ENCODE measurements at places on chromosomes 12 and 14.
A peak's percentile ranks its signal among the peaks of the same experiment; 100 is the strongest.

DNA sequence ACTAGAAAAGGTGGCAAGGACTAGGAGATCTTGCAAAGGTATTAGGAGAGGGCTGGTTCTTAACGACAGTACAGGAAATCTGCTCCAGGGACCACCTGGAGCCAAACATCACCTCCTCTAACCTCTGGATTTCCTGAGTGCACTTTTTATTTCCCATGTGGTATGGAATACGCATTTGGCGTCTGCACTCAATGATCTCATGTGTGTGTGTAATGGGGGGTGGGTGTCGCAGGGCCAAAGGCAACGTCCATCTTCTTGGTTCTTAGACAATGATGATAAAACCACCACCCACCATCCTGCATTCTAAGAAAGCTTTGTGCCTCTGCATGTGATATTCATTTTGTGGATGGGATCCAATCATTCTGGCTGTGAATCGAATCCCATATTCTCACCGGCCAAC, 68.8 kb downstream of the CLMN start:
- no peak for DNase-seq

GRCh38 chr12:71155225-71155624, 2.6 kb downstream of the TSPAN8 start:
- DNase-seq: no peak

DNA sequence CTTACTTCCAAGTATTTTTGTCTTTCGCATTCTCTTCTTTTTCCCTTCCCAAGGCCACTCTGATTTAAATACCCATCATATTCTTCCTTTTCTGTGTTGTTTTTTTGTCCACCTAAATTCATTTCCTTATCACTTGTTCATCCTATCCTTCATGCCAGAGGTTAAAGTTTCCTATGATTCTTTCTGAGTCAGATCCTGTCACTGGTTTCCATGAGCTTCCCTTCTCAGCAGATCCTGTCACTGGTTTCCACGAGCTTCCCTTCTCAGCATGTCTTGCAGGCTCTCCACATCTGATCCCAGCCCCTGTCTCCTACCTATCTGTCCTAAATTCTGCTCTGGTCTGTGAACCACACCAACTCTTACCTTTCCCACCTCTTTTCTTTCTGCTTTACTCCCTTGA, 311.8 kb upstream of the RGS6 start:
- DNase-seq: no peak

DNA sequence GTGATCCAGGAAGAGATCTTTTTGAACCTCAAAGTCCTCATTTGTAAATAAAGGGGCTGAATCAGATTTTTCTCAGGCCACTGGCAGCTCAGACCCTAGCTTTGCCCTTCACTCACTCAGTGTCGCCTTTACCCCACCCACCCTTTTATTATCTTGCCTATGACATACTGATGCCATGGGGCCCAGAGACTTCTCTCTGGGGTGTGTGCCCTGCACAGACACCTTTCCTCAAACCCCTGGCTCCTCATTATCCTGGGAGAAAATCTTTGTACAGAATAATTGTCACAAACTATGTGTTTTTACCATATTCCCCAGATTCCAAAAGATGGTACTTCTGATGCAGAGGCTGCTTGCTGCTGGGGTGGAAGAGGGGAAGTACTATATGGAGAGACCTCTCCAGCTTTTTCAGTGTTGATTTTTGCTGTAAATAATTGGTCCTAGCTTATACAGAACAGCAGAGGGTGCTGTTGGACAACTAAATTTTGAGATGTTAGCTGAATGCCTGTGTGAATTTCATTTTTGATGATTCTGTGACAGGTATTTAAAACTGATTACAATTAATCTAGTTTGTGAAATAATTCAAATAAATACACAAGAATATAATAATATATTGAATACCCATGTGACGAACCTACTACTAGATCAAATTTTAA, 53.9 kb upstream of the DCD start:
- DNase-seq: peak; percentile 37

GRCh38 chr12:4177262-4177661, 96.3 kb upstream of the CCND2 start:
- DNase-seq: no peak

DNA sequence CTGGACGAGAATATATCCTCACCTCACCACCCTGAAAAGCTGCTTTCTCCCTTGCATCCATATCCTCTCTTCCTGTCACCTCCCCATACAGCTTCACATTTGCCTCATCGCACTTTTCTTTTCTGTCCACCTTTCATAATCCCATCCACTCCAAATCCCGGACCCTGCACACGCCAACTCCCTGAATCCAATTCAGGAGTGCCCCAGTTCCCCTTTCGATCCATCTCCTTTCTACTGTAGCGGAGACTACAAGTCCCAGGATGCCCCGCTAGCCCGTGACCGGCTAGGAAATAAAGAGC, 2.5 kb downstream of the TMEM253 start:
- DNase-seq: no peak

DNA sequence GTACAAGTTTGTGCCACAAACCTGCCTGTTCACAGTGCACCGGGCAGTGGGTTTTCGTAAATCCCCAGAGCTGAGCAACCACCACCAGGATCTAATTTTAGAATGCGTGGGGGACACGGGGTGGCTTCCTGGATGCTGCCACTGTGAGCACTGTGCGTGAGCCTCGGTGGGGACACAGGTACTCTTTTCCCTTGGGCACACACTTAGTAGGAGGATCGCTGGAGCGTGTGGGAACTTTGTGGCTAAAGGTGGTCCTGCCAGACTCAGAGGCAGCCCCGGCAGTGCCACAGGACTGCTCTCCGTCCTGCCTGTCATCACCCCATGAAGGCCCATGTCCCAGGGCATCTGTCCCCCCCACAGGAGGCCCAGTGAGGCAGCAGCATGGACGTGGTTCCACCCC, 21.1 kb downstream of the BTBD6 start:
- no peak for DNase-seq

DNA sequence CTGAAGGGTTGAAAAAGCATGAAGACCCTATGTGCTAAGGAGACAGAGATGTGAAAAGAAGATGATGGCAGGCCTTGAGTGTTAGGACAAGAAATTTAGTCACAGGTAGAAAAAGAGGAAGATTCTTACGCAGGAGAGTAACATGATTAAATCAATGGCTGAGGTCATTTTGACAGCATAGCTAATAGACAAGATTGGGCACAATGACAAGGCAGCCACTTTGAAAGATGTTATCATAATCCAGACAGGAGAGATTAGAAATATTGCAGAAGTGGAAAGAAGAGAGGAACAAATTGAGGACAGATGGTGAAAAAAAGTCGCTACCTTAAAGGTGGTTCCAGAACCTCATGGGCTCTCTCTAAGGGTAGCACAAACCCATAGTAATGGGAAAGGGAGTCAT, 228.8 kb upstream of the DDHD1 start:
- DNase-seq: no peak

DNA sequence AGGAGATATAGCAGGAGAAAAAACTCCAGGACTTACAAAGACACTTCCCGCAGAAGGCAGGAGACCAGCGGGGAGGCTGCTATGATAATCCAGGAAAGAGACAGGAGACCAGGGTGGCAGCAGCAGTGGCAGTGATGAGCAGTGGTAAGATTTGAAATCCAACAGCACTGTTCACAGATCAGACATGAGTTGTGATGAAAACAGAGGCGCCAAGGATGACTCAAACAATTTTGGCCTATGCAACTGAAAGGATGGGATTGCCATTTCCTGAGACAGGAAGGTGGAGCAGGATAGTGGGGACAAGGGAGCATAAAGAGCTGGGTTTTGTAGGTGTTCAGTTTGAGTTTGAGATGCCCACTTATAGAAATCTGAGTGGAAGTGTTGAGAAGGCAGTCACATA, 108.6 kb upstream of the DYRK2 start:
- no peak for DNase-seq

- no peak for DNase-seq
Measured at GRCh38 chr12:131965073-131965472, 15.3 kb downstream of the EP400 start.

DNA sequence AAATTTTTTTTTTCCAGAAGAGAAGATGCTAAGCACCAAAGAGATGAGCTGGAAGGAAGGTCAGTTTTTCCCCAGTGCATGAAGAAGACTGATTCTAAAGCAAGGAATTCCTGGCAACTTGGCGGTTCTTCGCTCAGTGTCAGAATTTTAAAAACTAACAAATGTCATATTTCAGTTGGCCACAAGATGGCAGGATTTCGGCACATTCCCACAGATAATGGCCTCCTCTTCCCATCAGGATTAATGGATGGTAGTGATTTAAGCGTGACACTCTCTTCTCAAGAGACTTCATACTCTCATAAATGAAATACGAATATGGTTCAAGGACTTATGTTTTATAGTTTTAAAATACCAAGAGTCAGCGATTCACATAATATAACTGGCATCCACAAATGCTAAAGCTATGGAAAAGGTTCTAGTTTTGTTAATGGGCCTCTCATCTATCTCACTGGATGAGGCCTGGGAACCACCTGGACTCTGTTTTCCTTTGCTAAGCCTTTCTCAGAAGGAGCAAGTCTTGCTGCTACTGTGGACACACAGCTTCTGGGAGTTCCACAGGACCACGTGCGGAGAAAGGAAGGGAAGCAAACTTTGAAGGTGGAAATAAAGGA, 46.1 kb upstream of the PTPRO start:
- DNase-seq: peak; percentile 16

DNA sequence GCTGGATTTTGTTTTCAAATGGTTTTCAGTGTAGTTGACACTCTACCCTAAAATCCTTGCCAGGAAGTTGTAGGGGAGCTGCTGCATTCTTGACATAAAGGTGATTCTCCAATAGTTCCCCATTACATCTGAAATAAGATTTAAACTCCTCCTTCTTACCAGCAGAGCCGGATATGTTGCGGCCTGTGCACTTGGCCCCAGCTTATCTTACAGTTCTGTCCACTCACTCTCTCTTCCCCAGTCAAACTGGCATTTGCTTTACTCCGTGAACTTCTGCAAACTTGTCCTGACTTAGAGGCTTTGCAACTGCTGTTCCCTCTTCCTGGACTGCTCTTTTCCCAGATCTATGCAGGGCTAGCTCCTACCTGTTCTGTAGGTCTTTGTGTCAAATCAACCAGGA, 929.5 kb downstream of the VRK1 start:
- DNase-seq: no peak

- no peak for DNase-seq
Measured at GRCh38 chr14:64821651-64822050, 58.1 kb downstream of the SPTB start.

GRCh38 chr14:82341261-82341810, 807.7 kb upstream of the SEL1L start:
- DNase-seq: no peak

GRCh38 chr14:37600880-37601741, 5.7 kb downstream of the TTC6 start:
- DNase-seq: no peak

- DNase-seq: no peak
Measured at GRCh38 chr12:101027200-101027599, 182.8 kb downstream of the SLC5A8 start.

GRCh38 chr12:7012024-7012607, 6.2 kb downstream of the LPCAT3 start:
- DNase-seq: no peak

GRCh38 chr14:53331921-53332320, 178.8 kb upstream of the DDHD1 start:
- DNase-seq: no peak

GRCh38 chr12:66168410-66168809, 1.4 kb downstream of the TMBIM4 start:
- no peak for DNase-seq

DNA sequence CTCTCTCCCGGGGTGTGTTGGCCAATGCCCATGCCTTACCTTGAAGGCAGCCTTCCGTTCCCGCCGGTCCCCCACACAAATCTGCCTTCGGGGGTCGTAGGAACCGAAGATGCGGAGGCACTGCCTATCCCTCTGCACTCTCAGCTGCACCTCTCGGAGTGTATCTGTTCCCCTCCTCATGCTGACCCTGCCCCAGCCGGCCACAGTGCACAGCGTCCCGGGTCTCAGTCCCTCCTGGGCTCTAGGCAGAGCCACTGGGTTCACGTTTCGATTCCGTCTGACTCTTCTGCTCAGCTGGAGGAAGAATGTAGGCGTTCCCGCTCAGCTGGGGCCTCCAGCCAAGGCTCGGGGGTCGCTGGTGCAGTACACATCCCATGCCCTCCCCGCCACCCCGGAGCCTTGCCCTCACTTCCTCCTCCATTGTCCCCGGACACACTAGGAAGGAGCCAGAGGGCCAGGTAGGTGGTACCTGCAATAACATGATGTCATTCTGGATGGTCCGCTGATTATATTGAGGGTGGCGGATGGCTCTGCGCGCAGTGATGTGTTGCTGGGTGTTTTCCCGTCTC, 1.8 kb downstream of the CTSG start:
- DNase-seq: no peak

DNA sequence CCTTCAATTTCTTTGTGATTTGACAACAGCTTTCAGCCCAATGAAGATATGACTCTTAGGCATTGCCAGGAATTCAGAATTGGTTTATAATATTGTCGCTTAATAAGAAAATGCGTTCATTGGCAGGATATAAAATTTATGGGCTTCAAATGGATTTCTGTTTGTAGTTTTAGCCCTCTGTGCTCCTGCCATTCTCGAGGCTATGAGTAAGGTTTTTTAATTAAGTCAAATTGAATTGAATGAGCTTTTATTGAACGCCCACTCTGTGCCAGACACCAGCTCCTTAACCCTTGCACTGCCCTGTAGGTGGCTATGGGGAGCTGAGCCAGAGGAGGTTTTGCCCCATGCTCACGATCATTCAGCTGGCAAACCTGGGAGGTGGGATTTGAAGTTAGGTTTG, 115.1 kb downstream of the SLC25A47 start:
- DNase-seq: no peak

DNA sequence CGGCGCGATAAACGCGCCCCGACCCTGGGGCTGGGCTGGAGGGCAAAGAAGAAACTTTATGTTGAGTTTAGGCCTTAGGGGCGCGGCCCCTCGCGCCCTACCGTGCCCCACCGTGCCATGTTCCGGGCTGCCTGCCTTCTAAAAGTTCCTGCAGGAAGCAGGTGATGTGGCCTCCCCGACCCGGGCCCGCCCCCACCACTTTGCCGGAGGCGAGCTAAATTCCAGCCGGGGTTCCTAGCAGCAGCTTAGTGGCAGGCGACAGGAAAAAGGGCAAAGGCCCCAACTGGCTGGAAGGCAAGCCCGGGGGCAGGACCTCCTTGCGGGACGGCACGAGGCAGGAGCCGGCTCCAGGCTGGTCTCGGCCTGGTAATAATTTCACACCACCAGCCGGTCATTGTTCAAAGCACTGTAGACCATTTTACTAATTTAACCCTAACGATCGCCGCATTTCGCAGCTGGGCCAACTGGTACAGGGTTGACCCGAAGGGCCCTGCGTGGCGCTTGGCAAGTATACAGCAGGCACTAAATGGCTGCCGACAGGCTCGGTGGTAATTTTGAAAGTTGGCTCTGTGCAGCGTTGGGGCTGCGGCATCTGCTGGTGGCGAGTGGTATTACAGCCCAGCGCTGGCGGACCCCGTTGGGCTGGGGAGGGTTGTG, 895 bp upstream of the CCDC88C start:
- DNase-seq: peak; percentile 42

DNA sequence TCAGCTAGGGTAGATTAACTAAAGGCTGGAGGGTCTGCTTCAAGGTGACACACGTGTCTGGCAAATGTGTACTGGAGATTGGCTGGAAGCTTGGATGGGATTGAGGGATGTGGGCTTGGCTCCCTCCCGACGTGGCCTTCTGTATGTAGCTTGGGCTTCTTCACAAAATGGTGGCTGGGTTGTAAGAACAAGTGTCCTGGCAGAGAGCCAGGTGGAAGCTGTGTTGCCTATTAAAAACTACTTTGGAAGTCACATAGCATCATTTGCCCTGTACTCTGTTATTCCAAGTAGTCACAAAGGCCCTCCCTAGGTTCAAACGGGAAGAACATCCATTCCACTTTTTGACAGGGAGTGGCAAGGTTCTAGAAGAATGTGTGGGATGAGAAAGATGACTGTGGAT, 174.1 kb upstream of the PRICKLE1 start:
- DNase-seq: no peak

GRCh38 chr12:109304485-109304884, 4.6 kb downstream of the FOXN4 start:
- DNase-seq: no peak

Measured in HCT116 (cell line).